ENCODE measurements at places on chromosomes 2 and 18.
A peak's percentile ranks its signal among the peaks of the same experiment; 100 is the strongest.

GRCh38 chr2:204453730-204454167 lies 91.5 kb upstream of the PARD3B start:
- peak; percentile 47 for DNase-seq

DNA sequence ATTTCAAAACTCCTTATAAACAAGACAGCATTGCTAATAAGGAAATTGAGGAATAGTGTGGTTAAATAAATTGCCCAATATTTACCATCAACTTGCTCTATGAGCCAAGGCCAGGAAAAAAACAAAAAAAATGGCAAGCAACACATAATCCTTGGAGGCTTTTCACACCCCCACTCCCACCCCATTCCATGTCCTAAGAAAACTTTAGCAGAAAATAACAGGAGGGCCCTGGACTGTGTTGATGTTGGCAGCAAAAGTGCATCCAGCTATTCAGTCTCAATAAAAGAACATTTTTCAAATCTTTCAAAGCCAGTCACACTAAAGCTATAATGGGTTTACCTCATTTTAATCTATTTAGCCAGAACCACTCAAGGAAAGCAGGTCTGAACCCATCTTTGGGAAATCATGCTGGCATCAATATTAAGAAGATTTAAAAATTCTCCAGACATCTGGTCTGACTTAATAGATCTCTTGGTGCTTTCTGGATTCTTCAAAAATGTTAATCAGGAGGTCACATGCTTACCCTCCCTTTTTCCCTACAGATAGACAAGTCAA lies 34.6 kb upstream of the STK17B start:
- no peak for DNase-seq

- no peak for DNase-seq
Observed at GRCh38 chr18:12106471-12106870, 12.8 kb downstream of the ANKRD62 start.

DNA sequence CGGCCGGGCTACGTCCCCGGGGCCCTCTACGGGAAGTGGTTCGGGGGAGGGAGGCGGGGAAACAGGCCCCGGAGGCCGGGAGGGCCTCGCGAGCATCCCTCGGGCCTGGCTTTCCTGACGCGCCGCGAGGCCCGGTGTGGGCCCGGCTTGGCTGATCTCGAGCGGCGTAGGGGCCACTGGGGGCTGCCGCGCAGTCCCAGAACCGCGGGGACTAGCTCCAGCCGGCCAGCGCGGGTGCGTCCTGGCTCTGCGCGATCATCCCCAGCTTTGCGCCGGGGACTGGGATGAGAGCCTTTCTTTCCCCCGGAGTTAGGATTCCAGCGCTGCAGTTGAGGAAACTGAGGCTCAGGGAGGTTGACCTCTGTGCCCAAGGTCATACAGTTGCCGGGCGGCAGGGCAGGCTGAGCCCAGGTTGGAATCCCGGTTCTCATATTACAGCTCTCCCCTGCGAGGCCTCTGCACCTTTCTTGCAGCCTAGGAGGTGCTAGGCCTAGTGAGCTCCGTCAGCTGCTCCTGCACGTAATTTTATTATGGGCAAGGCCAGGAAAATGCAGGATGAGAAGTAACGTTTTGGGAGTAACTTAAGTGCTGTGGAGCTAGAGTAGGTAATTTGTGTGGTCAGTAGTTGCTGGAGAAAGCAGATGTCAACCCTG lies 501 bp downstream of the LPIN1 start:
- peak; percentile 82 for DNase-seq

DNA sequence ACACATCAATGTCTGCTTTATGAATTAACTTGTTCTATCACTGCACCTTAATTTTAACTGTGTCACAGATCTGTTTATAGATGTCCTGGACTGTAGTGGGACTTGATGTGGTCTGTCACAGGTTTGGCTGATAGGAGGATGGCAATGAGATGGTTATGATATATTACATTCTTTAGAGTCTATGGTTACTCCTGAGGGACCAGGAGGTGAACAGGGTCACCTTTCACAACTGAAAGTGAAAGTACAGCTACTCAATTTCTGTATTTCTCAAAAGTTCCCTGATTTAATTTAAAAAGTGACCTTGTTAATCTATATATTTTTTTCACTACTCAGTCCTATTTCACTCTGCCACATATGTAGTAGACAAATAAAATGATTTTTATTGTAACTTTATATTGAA lies 1284.1 kb upstream of the GYPC start:
- no peak for DNase-seq

DNA sequence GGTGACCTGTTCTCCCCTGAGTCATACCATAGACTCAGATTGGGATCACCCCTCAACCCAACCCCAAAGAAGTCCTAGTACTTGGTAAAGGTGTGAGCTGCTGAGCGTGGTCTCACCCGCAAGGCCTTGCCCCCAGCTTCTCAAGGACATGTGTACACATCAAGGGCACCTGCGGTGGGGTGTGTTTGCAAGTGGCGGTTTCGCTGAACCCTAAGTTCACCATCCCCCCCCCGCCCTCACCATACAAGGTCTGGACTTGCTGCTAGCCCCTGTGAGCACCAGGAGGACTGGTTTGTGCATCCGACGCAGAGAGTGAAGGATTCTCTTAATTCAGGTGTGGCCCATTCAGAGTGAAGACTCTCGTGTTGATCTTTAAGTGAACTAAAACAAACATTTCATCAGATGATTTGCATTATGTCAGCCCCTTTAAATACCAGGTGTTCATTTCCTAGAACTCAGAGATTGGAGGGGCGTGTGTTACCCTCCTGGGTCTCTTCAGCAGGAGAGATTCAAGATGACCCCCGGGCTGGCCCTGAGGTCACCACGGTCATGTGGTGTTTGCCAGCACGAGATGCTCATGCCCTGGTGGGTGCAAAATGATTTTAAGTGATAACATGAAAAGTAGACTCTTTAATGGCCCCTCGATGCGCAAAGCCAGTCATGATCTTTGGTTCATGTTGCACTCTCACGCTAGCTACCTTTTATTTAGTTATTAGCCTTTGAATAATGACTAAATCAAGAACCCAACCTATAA lies 27.8 kb downstream of the MTERF4 start:
- DNase-seq: no peak

- DNase-seq: peak; percentile 57
Observed at GRCh38 chr2:232610081-232610480, 23.3 kb upstream of the EFHD1 start.

DNA sequence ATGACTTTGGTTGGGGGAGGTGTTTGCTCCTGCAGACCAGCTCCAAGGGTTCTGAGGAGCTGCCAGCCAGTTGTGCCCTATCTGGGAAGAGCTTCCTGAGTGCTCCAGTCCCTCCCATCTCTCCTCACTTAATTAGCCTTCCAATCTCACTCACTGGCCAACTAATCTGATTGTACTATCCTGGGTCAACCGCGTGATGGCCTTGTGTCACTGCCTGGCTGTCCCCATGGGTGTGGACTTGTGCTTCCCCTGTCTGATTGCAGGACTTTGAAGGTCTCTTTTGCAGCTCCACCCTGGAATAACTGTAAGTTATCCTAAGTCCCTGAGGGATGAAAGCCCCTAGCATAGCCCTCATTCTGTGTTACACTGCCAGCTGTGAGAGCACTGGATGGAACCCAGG lies 65.0 kb downstream of the SLC4A5 start:
- DNase-seq: no peak

- DNase-seq: no peak
Observed at GRCh38 chr2:182522972-182523473, 96.2 kb upstream of the PDE1A start.

DNA sequence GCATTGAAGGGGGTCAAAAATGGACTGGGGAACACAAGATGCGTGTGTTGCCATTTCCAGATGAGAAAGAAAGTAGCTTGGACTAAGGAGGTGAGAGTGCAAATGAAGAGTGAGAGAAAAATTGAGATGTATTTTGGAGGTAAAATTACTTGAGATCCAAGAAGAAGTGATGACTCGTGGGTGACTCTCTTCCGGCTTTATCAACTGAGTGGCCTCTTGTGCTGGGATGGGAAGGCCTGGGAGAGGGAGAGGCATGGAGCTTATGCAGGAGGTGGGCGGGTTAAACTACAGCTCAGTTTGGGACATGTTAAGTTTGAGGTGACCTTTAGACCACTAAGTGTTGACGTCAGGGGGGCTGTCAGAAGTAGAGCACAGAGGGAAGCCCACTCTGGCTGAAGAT lies 34.9 kb downstream of the SULT1C2 start:
- no peak for DNase-seq

GRCh38 chr2:46438794-46439193 lies 40.6 kb upstream of the TMEM247 start:
- no peak for DNase-seq

GRCh38 chr18:50301074-50301473 lies 13.6 kb upstream of the CXXC1 start:
- DNase-seq: no peak

GRCh38 chr2:18123577-18123976 lies 245.1 kb downstream of the KCNS3 start:
- DNase-seq: no peak

- DNase-seq: no peak
Observed at GRCh38 chr2:104504331-104505073, 349.4 kb upstream of the POU3F3 start.

DNA sequence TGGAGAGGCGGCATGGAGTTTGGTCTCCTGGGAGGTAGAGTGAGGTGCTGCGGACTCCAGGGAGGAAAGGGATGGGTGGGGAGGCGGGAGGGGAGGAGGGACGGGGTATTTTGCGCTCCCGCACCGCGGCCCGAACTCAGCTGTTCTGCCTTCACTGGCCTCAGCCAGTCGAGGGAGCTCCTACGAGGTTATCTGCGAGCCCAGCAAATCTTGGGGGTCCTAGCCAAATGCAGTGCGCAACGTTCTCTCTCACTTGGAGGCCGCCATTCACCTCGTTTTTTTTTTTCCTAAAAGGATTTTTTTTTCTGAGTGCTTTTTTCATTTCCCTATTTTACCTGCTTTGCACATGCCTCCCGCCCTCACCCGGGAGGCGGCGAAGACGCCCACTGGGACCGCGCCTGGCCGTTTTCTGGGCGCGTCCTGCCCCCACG lies 877 bp upstream of the BCL2L11 start:
- no peak for DNase-seq

DNA sequence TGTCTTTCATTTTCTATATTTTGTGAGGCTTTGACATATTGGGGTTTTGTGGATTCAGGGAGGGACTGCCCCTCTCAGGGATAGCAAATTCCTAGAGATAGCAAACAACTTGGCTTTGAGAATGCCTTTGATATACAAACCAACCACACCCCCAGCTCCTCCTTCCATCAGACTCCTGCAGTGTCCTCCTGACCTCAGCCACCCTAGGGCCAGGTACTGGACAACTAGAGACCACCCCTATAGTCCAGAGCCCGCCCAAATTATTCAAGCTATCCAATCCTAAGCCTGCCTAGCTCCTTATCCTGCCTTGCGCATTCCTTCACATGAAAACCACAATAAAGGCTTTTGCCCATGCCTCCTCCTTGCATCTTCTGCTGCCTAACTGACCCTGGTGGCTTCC lies 22.9 kb upstream of the STAM2 start:
- peak; percentile 58 for DNase-seq

DNA sequence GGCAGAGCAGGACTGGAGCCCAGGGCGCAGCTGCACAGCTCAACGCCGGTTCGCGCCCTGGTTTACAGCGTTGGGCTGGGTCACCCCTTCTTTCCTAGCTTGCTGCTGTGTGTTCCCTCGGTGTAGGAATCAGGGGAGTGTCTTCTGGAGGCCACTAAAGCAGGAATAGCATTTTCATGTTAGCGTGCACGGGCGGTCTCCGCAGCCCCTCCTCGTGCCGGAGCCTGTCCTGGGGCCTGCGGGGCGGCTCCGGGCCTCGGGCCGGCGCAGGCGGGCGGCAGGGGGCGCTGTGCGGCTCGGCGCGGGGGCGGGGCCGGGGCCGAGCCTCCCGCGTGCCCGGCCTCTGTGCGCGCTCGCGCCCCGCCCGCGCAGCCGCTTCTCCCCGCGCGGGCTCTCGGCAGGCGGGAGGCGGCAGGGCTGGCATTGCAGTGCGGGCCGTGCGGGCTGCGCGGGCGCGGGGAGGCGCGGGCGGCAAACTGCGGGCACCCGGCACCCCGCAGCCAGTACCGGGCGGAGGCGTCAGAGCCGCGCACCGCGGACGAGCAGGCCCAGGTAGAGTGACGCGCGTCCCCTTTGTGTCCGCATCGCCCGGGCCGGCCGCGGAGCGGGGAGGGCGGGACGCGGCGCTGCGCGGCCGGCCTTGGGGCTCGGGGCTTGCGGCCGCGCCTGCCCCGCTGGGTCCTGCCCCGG lies at the start of gene RNF144A:
TSS of gene RNF144A (plus strand) at position 342 of the 690 bp plus-strand sequence. CDS start 79,515 bp downstream, outside the sequence.
- DNase-seq: peak; percentile 59

GRCh38 chr2:149002378-149002890 lies 36.1 kb upstream of the LYPD6B start:
- DNase-seq: no peak

DNA sequence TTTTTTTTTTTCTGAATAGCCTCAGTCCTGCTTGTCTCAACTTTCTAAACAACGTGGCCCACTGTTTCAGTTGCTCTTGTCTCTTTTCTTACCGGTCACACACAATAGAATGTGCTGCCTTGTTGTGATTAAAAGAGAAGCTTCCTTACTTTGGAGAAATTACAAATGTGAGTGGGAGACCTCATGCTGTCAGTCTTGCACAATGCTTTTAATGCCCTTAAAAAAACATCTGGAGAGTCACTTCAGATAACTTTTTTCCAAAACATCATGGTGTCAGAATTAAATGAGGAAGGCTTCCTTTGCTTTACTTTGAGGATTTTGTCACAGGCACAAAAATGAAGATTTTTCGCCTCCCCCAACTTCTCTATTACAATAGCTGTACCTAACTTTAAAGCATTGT lies 37.7 kb downstream of the LHCGR start:
- DNase-seq: no peak

DNA sequence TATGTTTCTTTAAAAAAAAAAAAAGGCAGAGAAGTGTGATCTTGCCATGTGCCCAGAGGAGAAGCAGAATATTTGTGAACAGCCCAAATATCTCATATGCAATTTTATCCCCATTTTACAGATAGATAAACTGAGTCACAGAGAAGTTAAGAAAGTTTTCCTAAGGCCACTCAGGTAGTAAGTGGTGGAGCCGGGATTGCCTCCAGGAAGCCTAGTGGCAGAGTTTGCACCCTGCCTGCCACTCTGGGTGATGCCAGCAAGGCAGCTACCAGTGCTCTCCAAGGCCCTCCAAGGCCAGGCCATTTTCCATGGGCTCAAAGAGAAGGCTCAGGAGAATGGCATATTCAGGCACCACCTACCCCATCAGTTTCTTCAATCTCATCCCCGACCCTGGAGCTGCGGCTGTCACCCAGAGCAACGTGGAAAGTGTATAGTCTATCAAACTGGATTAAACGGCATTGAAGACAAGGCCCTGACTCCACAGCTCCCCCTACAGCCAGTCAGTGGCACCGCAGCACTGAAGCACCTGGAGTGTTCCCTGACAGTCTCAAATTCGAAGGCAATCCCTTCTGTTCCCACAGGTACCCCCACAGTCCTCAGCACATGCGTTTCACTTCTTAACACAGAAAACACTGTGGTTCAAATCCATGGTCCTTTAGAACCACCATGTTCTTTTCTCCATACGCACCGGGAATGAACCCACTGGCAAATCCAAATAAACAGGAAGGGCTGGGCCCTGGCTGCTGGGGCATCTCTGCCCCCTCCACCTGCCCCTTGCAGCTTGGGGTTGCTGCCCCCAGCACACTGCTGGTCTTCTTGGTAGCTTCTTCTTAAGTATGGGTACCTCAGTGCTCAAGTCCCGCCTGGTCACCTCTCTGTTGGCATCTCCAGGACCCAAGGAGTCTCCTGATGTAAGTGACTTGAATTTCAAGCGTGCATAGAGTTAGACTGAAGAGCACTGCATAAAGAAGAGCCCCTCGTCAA lies 175.3 kb downstream of the INHBB start:
- DNase-seq: peak; percentile 70
